Esophagus muscularis mucosa (tissue), 4 donors: ENCODE measurements at places on chromosomes 4 and X.

DNA sequence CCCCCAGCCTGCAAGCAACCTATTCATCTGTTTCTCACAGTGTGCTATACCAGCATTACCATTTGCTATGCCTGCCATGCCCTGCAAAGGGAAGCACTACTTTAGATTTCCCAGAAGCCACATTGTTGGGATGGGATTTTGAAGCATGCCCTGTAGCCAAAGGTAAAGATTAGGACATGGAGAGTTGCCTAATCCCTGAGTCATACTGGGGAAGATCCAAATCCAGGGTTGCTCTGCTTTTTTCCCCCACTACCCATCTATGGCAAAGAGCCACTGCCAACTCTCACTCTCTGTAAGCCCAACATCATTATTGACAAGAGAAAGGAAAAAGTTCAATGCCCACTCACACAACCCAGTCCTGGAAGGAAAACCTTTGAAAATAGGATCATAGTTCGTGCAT, 36.7 kb upstream of the TMEM164 start:
- H3K4me1 ChIP-seq = no peaks in the 10 kb centered on the region
- no peak for DNase-seq
- no peaks in the 10 kb centered on the region for H3K27me3 ChIP-seq
- no peak overlapping the region for H3K4me3 ChIP-seq

DNA sequence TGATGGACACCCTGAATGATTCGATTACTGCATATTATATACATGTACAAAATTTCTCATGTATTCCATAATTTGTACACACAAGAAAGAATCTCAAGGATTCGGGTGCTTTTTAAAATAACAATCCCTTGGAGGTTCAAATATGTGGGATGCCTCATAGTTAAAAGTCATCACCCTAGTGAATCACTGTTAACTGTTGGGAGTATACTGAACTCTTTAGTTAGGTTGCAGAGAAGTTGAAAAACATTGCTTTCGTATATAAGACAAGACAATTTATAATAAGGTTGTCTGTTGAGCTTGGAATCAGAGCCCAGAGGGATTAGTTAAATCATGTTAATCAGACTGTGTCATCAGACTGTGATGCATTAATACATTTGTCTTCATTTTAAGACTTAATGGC, 15.6 kb downstream of the DCK start:
- H3K4me1 ChIP-seq = peaks cover 3% of the 10 kb centered on the region
- H3K27me3 ChIP-seq = no peaks in the 10 kb centered on the region
- H3K36me3 ChIP-seq = no peaks in the 10 kb centered on the region

- H3K27ac ChIP-seq = peak within 1 kb of the TSS; percentile 93
- peak; percentile 98 for DNase-seq
- peaks cover 53% of the 10 kb centered on the region for H3K4me1 ChIP-seq
These were observed at the start of gene PITX2 for GRCh38 chr4:110622841-110623717. Gene PITX2 (minus strand): TSS chr4:110623077. CDS start chr4:110622460, 617 bp downstream.

DNA sequence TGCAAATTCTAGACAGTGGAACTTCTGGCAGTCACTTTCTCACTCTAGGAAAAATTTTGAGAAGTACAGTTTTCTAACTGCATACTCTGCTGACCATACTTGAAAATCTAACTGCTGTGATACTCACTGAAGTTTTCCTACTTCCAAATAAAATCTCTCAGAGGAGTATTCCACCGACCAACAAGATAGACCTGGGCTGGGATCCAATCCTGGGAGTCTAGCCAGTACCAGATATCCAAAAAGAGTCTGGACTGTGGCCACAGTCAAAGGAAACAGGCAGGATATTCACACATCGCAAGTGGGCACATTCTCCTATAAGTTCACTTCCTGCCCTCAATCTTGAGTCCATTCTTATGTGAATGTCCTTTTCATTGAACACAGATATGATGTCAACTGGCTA, 1138.7 kb upstream of the PCDH7 start:
- no peaks in the 10 kb centered on the region for H3K27me3 ChIP-seq
- no peak for DNase-seq
- H3K4me1 ChIP-seq = no peaks in the 10 kb centered on the region
- H3K4me3 ChIP-seq = no peak overlapping the region

GRCh38 chr4:139759097-139759496, 93.5 kb downstream of the MGST2 start:
- H3K27me3 ChIP-seq = no peaks in the 10 kb centered on the region
- no peak overlapping the region for H3K4me3 ChIP-seq
- no peaks in the 10 kb centered on the region for H3K36me3 ChIP-seq
- no peak for DNase-seq
- H3K4me1 ChIP-seq = peaks cover 22% of the 10 kb centered on the region

DNA sequence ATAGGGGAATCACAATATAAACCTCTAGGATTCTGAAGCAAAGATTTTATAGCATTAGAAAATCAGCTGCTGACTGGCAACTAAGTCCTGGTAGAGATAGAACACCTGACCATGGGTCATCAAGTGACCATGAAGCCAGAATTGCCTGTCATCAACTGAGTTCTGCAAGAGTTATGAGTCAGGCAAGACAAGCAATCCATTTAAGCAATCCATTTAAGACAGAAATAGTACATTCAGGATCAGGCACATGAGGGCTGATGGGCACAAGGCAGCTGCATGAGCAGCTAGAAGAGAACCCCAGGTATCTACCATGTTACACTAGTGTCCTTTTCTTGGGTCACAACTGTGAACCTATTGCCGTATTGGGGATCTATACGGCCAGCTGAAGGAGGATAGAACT, 98.9 kb downstream of the SPRY1 start:
- no peaks in the 10 kb centered on the region for H3K27me3 ChIP-seq
- no peaks in the 10 kb centered on the region for H3K4me1 ChIP-seq
- H3K27ac ChIP-seq = no peak overlapping the region
- H3K4me3 ChIP-seq = no peak overlapping the region
- DNase-seq = no peak

GRCh38 chr4:83195269-83195668, 80.7 kb upstream of the PLAC8 start:
- H3K4me3 ChIP-seq = no peak overlapping the region
- H3K27ac ChIP-seq = no peak overlapping the region
- H3K27me3 ChIP-seq = no peaks in the 10 kb centered on the region
- no peaks in the 10 kb centered on the region for H3K36me3 ChIP-seq
- no peaks in the 10 kb centered on the region for H3K4me1 ChIP-seq
- DNase-seq = no peak

DNA sequence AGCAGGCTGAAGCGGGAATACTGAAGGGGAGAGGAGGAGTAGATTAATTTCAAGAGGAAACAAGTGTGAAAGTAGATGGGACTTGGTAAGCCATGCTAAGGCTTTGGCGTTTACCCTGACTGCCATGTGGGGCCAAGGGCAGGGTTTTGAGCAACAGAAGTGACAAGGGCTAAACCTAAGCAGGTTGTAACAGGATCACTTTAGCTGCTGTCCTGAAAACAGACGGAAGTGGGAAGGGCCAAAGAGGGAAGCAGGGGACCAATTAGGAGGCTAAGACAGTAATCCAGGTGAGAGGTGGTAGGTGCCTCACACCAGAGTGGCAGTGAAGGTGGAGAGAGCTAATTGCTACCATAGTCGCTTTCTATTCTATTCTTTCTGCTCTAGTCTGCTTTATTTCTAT, 166.5 kb downstream of the PJA1 start:
- no peaks in the 10 kb centered on the region for H3K27me3 ChIP-seq
- peaks cover 31% of the 10 kb centered on the region for H3K4me1 ChIP-seq
- no peak for DNase-seq
- no peaks in the 10 kb centered on the region for H3K36me3 ChIP-seq
- H3K27ac ChIP-seq = no peak overlapping the region
- no peak overlapping the region for H3K4me3 ChIP-seq

- H3K27ac ChIP-seq = no peak overlapping the region
- DNase-seq = no peak
- H3K36me3 ChIP-seq = no peaks in the 10 kb centered on the region
- peaks cover 40% of the 10 kb centered on the region for H3K4me1 ChIP-seq
- H3K27me3 ChIP-seq = no peaks in the 10 kb centered on the region
- no peak overlapping the region for H3K4me3 ChIP-seq
These were observed 28.5 kb downstream of the TRIM2 start for GRCh38 chr4:153232768-153233167.

GRCh38 chrX:37717708-37718107, 32.1 kb downstream of the XK start:
- H3K4me3 ChIP-seq = no peak overlapping the region
- H3K4me1 ChIP-seq = peaks cover 1% of the 10 kb centered on the region
- H3K27me3 ChIP-seq = no peaks in the 10 kb centered on the region
- H3K27ac ChIP-seq = no peak overlapping the region
- H3K36me3 ChIP-seq = no peaks in the 10 kb centered on the region
- no peak for DNase-seq

DNA sequence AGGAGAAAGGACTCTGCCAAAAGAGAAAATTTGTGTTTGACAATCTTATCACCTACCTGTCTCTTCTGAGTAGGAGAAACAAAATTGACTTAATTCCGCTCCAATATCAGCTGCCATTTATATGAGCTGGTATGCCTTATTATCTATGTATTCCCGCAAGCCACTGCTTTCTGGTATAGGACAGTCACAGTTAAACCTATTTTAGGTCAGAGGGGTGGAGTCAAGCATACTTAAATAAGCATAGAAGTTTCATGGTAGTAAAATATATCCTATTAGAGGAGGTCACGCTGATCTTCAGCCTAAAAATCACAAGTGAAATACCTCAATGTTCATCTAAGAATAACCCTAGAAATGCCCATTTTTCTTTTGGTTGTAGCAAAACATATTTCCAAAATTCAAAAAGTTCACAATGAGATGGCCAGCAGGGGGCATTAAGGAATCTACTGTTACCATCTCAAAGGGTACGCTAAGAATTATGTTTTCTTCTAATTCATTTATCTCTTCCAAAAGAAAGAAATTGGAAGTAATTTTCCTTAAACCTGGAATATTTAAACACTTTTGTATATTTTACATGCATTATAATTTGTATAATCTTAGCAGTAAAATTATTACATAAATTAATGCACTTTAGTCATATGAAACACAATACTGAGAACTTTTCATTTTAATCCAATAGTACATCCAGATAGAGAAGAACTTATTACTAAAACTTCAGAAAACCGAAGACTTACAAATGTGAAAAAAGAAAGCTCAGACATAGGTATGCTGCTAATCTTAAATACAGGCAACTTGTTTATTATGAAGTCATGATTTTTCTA, 10.5 kb downstream of the PPAT start:
- DNase-seq = no peak
- H3K27me3 ChIP-seq = no peaks in the 10 kb centered on the region
- H3K36me3 ChIP-seq = no peaks in the 10 kb centered on the region
- H3K4me3 ChIP-seq = no peak overlapping the region
- no peaks in the 10 kb centered on the region for H3K4me1 ChIP-seq

DNA sequence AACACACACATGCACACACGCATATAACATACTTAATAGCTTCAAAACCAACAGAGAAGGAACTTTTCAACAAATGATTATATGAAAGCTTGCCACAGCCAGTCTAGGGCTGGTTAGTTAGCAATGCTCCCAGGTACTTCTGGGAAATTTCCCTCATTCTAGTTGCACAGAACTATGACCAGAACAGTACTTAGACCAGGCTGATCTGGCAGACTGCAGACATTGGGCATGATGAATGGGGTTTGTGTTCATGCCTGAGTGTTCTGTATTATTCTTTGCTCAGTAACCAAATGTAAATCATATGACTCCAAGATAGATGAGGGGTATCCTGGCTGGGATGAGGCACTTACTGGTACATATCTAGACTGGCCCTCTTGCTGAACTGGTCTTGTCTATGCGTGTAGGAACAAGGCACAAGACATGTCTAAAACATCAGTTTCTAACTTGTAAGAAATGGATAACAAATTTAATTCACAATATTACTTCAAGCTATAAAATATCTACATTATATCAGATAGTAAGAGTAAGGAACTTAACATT, 50.3 kb upstream of the GEMIN8 start:
- no peaks in the 10 kb centered on the region for H3K27me3 ChIP-seq
- no peaks in the 10 kb centered on the region for H3K4me1 ChIP-seq
- H3K27ac ChIP-seq = no peak overlapping the region

GRCh38 chrX:108199691-108200090, 108.1 kb downstream of the ATG4A start:
- H3K27ac ChIP-seq = peak overlapping the region; percentile 70
- no peaks in the 10 kb centered on the region for H3K27me3 ChIP-seq
- no peak for DNase-seq
- H3K4me1 ChIP-seq = peaks cover 46% of the 10 kb centered on the region
- H3K4me3 ChIP-seq = no peak overlapping the region

- no peak overlapping the region for H3K27ac ChIP-seq
- no peak overlapping the region for H3K4me3 ChIP-seq
- H3K27me3 ChIP-seq = no peaks in the 10 kb centered on the region
These were observed 5.5 kb downstream of the MID2 start for GRCh38 chrX:107831071-107831730.

DNA sequence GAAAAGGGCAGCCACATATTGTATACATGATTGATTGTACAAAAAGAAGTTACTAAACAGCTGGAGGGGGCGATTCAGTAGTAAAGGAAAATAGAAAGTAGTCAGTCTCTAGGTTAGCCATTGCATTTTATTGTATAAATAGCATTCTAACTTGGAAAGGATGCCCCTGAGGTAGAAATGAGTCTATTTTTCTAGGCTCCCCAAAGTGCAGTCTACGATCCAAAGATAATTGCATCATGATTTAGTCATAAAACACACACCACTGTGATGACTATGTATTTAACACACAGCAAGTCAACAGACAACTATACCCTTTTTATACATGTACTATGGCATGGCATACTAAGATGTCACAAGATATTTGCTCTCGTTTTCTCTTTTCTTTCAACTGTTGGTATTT, 204.9 kb downstream of the APBB2 start:
- no peak for DNase-seq
- no peaks in the 10 kb centered on the region for H3K36me3 ChIP-seq
- no peaks in the 10 kb centered on the region for H3K4me1 ChIP-seq
- no peaks in the 10 kb centered on the region for H3K27me3 ChIP-seq
- no peak overlapping the region for H3K4me3 ChIP-seq

- H3K4me3 ChIP-seq = no peak overlapping the region
- DNase-seq = no peak
- no peak overlapping the region for H3K27ac ChIP-seq
- H3K36me3 ChIP-seq = no peaks in the 10 kb centered on the region
- no peaks in the 10 kb centered on the region for H3K4me1 ChIP-seq
These were observed 49.3 kb upstream of the CD40LG start for GRCh38 chrX:136598631-136599030.

GRCh38 chr4:143625632-143626031, 74.8 kb downstream of the FREM3 start:
- H3K4me3 ChIP-seq = no peak overlapping the region
- H3K36me3 ChIP-seq = no peaks in the 10 kb centered on the region
- no peaks in the 10 kb centered on the region for H3K27me3 ChIP-seq
- peak overlapping the region; percentile 73 for H3K27ac ChIP-seq

DNA sequence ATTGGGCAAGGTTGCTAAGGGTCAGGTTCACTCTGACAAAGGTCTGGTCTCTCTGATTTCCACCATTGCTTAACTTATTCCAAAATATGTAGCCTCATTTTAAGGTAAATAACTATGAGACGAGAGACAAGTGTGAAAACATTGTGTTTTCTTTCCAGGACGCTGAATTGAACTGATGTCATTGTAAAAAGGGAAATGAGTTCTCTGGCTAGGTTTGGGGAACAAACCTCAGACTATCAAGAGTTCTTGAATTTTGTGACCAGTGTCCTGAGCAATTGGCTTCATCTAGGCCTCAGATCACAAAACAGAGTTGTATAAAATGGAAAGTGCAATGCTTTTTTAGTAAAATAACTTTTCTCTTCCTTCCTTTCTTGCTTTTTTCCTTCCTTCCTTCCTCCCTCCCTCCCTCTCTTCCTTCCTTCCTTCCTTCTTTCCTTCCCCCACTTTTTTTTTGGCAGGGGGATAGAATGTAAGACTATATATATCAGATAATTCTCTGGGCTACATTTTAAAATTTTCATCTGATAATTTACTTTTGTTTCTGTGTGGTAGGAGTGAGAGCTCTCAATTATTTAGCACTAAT, 30.8 kb upstream of the CXCL8 start:
- no peaks in the 10 kb centered on the region for H3K27me3 ChIP-seq
- no peaks in the 10 kb centered on the region for H3K36me3 ChIP-seq
- H3K27ac ChIP-seq = no peak overlapping the region
- no peak for DNase-seq
